ENCODE measurements at places on chromosomes 3 and 15.

- DNase-seq, result no peak
Measured at GRCh38 chr3:15693355-15693754, 91.8 kb downstream of the BTD start.

DNA sequence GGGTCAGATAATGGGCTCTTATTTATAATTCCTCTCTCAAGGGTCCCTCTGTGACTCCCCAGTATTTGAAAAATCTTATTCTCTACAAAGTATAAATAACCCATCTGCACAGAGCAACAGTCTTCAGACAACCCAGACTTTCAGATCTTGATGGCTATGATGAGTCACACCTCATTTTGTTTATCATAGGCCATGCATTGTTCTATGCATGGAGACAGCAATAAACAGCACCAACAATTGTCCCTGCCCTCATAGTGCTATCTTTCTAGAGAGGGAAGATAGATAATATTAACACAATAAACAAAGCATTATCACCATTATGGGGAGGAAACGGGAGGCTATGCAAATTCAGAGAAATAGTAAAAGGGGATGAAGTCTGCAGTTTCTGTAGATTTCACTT lies 13.4 kb downstream of the FHIT start:
- DNase-seq, result no peak

GRCh38 chr3:73401616-73402279 lies 223.0 kb downstream of the PDZRN3 start:
- DNase-seq, result no peak

GRCh38 chr3:139758654-139759291 lies 81.0 kb upstream of the NMNAT3 start:
- no peak for DNase-seq

DNA sequence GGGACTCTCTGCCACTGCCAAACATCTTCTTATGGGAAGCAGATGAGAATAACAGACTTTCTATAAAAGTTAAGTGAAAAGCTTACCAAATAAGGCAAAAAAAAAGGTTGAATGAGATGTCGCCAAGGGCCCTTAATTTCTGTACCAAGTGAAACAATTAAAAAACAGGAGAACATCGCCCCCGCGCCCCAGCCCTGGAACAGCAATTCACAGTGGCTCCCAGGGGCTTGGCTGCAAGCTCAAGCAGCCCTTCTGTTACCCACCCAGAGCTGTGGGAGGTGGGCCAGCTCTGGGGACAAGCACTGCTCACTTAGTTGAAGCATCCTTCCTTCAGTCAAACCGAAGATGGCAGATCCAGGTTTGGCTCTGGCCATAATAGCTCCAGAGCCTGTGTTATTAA lies 208.0 kb downstream of the ERC2 start:
- no peak for DNase-seq

GRCh38 chr3:170909129-170909903 lies 879 bp upstream of the EIF5A2 start:
- DNase-seq, result no peak

GRCh38 chr3:169574531-169574930 lies 89.0 kb downstream of the MECOM start:
- DNase-seq, result no peak

DNA sequence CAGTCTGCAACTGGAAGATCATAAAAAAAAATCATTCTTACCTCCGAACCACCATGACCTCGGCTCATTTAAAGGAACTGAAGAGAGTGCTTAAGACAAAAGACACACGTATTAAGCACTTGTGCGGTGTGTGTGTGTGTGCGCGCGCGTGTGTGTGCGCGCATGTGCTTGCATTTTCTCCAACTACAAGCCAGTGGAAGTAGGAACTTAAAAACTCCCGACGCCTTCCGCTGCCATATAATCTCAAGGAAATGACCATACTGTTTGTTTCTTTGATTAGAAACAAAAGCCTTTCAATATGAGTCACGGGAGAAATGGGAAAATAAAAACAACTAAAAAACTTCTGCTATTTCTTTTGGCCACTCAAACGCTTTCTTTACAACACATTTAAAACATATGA lies 32.4 kb downstream of the FRMD4B start:
- no peak for DNase-seq

GRCh38 chr3:11607816-11608215 lies 35.9 kb downstream of the VGLL4 start:
- DNase-seq, result no peak

DNA sequence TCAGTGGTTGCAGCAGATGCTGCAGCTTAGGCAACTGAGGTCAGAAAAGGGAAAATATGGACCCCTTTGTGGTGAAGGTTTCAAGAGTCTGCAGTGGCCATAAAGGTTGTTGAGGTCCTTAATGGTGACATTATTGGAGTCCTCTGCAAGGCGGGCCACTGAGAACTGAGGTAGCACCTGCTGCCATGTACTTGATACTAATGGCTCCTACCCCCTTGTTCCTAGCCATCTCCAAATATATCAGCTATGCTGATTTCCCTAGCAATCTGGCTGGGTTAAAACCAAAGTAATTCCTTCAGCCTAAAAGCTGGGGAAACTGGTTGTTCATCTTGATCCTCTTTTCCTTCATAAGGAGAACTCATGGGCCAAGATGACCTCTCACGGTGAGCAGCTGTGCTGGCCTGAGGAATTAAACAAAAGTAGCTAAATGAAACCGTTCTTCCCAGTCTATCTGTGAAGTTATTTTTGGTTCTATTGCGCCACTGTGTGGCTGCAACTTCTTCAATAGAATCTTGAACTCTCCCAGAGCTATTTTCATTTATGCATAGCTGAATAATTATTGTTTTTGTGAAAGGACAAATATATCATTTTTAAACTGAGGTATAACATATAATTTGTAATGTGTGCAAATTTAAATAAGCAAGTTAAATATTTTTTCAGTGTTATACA lies 76.1 kb upstream of the PLSCR4 start:
- no peak for DNase-seq

GRCh38 chr15:31236184-31237042 lies 90.2 kb upstream of the KLF13 start:
- DNase-seq, result no peak

DNA sequence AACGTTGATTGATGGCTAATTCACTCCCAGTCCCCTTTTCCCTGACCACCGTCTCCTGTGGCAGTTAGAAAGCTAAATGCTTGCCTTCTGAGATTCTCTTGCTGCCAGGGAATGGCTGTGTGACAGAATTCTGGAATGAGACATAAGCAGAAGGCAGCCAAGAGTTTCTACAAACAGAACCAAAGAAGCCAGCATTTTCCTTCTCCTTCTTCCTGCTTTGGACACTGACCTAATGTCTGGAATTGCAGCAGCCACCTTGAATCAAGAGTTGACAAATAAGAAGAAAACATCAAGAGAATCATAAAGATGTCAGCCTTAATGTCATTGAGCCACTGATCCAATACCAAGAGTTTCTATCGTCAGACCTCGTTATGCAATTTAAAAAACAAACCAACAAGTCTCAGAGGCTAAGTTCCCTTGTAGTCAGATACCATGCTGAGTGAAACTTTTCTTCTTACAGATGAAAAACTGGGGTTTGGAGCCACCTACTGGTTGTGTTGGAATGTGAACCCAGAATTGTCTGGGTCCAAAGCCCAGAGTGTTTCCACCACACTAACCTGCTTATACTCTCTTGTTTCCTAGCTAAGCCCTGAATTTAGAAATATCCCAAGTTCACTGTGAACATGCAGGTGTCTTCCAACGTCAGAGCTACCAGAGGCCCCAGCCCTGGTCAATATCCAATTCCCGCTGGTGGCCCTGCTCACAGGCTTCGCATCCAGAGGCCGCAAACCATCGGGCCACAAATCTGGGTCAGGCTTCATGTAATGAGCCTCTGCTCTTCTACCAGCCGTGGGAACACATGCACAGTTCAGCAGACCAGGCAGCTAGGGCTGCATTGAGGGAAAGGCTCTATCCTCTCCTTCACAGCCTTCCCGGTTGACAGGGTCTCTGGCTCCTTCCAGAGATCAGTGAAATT lies 42.5 kb downstream of the MCF2L2 start:
- peak; percentile 24 for DNase-seq

- no peak for DNase-seq
Measured at GRCh38 chr3:43695443-43695842, 4.7 kb downstream of the ABHD5 start.

GRCh38 chr3:131705558-131706051 lies 202.8 kb upstream of the MRPL3 start:
- DNase-seq, result peak; percentile 59

DNA sequence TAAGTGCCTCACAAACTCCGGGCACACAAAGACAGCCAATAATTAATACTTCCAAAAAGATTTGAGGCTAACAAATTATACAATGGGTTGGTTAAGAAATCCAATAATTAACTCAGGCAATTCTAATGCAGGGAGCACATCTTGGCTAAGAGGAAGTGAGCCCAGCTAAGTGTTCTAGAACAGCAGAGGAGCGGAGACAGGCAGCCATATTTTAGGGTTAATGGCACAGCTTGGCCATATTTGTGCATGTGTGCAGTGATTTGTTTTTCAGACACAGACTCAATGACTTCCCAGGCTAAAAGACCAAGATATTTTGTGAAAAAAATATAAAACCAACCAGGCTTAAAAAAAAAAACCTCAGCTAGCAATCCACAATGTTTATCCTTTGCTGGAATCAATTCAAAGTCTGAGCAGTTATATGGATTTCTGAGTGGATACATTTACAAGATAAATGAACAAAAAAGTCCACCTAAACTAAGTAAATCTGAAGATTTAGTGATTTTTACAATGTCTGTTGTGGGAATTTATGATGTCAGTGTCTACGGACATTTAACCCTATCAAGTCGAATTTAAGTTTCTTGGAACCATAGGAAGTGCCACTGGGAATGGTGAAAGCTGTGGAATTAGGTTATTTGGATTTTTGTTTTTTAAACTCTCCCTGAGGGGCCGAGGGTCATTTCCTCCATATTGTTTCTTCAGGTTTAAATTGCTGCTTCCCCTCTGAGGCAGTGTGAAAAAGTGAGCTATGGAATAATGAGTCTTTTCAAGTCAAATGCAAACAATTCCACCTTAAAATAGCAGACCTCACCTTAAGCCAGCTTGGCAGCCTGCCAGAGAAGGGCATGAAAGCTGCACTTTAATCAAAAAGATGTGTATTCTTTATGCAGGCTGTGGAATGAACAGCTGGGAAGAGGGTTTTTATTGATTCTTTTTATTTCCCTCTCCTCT lies 413.7 kb upstream of the TBL1XR1 start:
- DNase-seq, result peak; percentile 56

DNA sequence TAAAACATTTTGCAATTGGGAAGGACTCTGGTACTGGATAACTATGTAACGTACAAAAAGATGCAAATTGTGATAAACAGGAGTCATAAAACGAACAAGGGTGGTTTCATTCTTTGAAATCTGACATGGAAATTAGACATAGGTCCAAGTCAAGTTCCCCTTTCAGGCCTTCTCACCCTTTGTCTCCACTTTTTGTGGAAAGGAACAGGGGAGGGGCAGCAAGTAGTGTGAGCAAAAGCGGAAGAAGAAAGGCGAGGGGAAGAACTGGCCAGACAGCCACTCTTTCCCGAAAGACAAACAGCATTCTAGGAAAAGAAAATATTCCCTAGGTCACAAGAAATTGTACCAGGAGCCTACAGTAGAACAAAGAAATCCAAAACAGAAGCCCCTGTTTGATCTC lies 52.6 kb downstream of the MCF2L2 start:
- no peak for DNase-seq

DNA sequence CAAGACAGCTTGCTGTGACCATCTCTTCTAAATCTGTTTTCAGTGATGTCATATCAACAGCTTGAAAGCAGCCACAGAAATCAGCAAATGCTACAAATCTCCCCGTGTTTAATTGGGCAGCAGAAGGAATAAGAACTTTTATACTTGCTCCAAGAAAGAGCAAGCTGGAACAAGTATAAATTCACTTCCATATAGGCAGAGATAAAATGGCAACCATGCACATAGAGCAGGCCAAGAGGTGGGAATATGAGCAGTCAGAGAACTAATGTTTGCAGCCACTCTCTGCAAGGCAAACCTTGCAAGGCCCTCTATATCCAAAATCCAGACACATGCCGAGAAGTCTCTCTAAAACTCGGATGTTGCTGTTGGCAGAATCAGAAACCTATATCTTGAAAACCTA lies 16.0 kb downstream of the PARP9 start:
- DNase-seq, result no peak

DNA sequence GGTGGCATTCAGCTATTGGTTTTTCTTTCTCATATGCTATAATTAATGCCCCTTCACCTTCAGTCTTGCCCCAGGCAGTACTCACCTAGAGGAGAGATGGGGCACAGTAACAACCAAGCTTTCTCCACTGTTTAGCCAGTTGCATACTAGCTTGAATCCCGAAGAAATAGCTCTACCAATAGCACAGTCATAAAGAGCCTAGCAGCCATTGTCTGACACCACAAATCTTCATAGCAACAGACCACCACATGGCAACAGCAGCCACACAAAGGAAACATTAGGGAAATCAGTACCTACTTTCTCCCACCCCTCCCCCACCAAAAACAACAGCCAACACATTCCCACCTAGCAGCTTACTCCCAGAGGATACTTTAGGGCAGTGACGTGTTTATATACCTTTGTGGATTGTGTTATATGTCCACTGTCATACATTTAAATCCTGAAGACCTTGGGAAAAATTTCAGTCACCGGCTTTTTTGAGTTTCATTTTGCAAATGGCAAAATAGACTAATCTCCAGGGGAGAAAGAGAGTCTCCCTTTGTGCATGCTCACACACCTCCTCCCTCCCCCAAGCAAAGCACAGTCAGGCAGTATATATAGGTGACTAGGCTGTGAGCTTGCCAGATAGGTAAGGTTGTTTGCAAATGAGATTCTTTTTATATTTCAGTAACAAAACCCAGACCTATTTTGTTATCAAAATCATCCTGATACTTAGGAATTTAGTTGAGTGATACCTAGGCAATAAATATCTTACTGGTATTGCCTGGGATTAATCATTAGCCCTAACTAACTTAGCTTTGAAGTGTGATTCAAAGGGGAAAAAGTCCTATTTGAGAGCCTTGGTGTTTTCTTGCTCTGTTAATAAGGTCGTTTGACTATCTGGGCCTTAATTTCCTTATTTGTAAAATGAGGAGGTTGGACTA lies 140.6 kb downstream of the RBPMS2 start:
- DNase-seq, result peak; percentile 42

DNA sequence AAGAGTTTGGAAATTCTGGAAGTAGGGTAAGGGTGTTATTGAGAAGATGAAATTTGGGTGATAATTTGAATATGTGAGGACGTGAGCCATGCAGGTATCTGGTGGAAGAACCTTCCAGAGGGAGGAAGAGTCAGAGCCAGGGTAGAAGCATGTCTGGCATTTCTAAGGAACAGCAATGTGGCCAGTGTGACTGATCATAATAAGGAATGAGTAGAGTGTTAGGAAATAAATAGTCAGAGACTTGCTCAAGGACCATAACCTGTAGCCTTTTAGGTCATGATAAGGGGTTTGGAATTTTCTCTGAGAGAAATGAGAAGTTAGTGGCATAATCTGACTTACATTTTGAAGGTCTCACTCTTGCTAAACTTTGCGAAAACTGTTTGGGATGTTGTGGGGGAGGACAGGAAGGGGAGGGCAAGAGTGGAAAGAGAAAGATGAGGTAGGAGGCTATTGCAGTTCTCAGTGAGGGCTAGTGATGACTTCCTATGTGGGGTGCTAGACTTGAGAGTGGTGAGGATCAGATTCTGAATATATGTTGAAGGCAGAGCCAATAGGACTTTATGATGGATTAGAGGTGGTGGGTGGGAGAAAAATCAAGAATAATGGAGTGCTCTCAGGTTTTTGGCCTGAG lies 568.3 kb downstream of the AGBL1 start:
- no peak for DNase-seq

- no peak for DNase-seq
Measured at GRCh38 chr3:129006864-129007263, 5.8 kb downstream of the EFCC1 start.

- no peak for DNase-seq
Measured at GRCh38 chr15:31302778-31303725, 23.6 kb upstream of the KLF13 start.

GRCh38 chr15:91921188-91921842 lies 67.8 kb downstream of the SLCO3A1 start:
- no peak for DNase-seq

Data from NCI-H1417 treated with DMSO at 0.1 percent for 48 hours (cell line).